ENCODE measurements at places on chromosomes 16 and 17. TPM values are rescaled to one million over a fixed set of nuclear protein-coding genes. Genes with fewer than 3 reads are reported as not detected.

DNA sequence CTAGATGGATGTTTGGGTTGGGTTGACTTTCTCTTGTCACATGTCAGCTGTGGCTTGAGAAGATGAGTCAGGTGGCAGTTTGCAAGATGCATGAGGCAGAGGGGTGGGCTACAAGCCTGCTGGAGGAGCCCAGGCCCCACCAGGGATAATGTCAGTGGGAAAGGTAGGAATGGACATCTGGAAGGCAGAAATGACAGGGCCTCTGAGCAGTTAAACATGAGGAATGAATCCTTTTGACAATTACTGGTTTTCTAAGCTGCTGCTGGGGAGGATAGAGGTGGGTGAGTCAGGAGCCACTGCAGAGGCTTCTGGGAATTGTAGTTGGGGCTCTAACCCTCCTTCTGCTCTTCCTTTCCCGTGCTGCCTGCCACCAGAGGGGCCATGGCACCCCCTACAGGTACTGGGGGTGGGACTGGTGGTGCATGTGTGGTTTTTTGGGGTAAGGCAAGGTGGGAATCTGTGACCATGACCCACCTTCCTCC, 15.7 kb downstream of the SLC52A1 start:
- no peak for DNase-seq

GRCh38 chr17:58219789-58220183, 731 bp upstream of the MKS1 start:
- DNase-seq = no peak

MYH11 gene
- total RNA-seq = 1.7 TPM

DNA sequence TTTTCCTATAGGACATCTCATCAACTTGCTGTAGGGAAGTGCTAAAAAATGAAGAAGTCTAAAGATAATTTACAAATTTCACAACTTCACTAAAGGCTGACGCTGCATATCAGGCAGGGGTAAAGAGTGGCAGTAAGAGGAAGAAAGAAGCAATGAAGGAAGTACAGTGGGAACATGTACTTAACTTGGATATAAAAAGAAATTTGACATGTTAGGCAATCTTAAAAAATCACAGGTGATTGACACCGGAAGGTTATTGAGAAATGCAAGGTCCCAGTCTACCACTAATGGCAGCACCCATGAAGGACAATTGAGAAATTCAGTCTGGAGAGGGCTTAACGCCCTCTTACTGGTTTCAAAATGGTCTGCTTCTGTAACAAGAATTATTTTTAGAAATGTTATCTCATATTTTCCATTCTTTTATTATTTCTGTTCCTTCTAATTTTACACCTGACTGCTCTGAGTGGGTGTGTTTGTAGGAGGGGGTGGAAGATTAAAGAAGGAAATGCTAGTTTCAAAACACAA, 358.1 kb downstream of the KCNJ2 start:
- DNase-seq = peak; percentile 28

GNGT2 gene
- total RNA-seq = 1.1 TPM
